ENCODE measurements at places on chromosomes 13 and 19.

DNA sequence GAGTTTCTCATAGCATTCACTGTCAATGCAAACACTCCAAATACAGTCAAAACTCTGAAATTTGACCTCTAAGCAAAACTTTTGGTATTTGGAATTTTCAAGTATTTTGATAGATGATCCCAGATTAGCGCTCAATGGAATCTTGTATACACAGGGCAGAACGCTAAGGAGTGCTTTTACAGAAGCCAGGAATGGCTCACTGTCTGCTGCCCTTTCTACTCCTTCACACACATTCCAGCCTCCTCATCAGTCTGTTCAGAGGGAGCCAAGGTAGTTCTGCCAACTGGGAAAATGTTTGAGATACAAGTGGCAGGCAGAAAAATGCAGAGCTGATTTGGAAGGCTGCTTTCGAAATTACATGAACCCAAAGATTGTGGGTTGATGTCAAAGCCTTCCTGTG lies 4.4 kb upstream of the STARD13 start:
- no peak for DNase-seq

- no peak for DNase-seq
Measured at GRCh38 chr13:49098771-49099512, 121.2 kb upstream of the MLNR start.

DNA sequence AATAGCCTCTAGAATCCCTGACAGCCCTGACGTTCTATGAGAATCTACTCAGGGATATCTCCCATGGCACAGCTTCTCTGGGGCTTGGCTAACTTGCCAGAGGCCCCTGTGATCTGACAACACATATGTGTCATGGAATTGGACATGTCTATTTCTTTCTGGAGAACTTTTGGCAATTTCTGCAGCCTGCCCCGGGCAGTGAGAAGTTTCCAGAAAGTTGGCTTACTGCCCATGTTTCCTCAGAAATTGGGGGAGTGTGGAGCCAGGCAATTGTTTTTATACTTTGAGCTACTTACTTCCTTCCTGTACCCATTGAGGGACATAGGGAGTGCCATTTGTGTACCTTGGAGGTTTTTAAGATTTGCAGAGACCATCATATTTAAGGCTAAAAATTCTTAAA lies 98.9 kb downstream of the FLT1 start:
- DNase-seq: no peak

GRCh38 chr13:111202745-111203144 lies 87.6 kb downstream of the ARHGEF7 start:
- DNase-seq: no peak

- no peak for DNase-seq
Measured at GRCh38 chr13:101876951-101877350, 424.5 kb downstream of the ITGBL1 start.

GRCh38 chr13:47955836-47956235 lies 45.2 kb downstream of the SUCLA2 start:
- DNase-seq: no peak

- DNase-seq: no peak
Measured at GRCh38 chr13:27979001-27979643, 9.4 kb downstream of the URAD start.

GRCh38 chr19:10862561-10863106 lies 8.7 kb upstream of the CARM1 start:
- DNase-seq: no peak

DNA sequence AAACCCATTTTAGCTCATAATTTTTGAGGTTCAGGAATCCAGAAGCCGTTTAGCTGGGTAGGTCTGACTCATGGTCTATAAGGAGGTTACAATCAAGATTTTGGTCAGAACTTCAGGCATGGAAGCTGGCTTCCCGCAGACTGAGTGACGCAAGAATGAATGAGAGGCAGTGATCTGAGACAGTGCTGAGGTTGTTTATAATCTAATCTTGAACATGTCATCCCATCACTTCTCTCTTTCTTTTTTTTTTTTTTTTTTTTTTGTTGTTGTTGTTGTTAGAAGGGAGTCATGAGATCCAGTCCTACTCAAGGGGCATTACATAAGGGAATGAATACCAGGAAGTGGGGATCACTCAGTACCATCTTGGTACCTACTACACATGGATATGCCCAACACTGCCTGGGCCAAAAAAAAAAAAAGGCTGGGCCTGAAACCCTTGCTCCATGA lies 217.4 kb downstream of the DLEU7 start:
- DNase-seq: no peak

DNA sequence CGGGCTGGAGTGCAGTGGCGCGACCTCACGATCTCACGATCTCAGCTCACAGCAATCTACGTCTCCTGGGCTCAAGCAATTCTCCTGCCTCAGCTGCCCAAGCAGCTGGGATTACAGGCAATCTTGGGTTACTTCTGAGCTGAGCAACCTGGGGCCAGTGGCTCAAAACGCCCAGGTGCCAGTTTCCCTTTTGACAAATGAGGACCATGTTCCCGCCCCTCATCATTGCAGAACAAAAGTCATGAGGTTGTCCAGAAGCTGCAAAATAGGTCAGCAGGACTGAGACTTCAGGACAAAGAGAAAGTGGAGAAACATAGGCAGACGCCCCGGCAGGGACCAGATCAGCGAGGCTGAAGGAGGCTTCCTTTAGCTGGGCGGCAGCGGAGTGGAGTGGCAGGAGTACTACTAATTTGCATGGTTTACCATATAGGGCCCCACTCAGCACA lies 3.3 kb upstream of the ADGRE5 start:
- DNase-seq: no peak

DNA sequence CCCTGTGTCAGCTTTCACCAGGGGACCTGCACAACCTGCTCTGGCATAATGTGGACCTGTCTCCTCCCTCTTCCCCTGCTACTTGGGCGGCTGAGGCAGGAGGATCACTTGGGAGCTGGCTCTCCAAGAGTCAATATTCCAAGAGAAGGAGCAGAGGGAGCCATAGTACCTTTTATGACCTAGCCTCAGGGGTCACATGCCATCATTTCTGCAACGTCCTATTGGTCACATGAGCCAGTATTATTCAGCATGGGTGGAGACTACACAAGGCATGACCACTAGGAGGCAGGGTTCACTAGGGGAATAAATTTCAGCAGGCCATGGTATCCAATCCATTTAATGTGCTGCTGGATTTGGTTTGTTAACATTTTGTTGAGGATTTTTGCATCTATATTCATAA lies 12.0 kb upstream of the SHFL start:
- no peak for DNase-seq
